ENCODE measurements at places on chromosomes 2 and 18.

GRCh38 chr18:47163241-47163640 is 12.9 kb downstream of the IER3IP1 start:
- DNase-seq = no peak

GRCh38 chr2:149160195-149160594 is 121.7 kb downstream of the LYPD6B start:
- no peak for DNase-seq

- DNase-seq = no peak
These were observed 256.8 kb downstream of the NEDD4L start for GRCh38 chr18:58300867-58301266.

DNA sequence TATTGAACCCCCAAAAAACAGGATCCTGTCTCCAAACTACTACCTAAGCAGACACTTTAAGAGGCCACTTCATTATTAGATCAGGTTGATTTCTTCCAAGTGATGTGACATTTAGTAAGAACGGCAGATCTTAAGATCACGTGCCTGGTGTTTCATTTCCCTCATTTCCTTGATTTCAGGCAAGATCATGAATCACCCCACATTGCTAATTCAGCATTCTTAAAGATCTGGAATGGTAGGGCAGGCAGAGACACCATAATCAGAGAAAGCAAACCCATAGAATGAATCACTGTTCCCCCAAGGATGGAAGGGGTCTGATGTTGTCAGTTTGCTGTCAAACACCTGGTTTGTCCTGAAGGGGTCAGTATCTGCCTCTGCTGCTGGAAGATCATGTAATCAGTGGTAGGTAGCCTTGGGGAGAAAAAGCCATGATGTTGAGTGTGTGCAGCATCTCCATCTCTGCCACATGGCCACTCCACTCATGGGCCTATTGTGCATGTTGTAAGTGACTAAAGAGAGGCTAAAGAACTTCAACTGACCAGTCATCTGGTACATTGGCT is 133.9 kb downstream of the ARHGAP15 start:
- DNase-seq = no peak

DNA sequence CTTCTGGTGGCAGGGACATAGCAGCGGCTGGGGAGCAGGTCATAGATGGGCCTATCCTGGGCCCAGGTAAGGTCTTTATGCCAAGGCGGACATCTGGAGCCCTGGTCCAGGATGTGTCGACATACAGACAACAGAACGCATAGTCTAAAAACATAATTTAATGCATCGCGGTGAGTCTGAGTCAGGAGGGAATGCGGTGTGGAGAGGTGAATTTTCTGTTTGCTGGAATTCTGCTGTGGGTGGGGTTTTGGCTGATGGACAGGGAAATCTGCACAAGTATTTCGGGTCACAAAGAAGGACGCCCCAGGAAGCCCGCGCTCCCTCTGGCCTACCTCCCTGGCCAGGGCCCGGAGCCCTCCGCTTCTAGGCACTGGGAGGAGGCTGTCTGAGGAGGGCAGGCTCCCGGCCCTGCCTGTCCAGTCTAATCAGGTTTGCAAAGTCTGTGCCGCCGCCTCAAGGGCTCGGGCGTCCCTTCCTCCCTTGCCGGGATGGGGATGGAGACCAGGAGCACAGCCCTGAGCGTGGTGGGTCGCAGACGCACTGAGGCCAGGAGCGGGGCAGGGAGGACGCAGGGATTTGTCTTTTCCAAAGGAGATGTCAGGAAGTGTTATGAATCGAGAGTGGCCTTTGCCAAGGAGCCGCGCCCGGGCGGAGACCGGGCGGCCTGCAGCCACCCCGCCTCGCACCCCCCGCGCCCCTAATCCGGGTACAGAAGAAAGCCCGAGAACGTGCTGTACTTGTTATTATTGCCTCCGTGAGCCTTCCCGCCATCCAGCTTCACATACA is 2.3 kb downstream of the C1QL2 start:
- no peak for DNase-seq

DNA sequence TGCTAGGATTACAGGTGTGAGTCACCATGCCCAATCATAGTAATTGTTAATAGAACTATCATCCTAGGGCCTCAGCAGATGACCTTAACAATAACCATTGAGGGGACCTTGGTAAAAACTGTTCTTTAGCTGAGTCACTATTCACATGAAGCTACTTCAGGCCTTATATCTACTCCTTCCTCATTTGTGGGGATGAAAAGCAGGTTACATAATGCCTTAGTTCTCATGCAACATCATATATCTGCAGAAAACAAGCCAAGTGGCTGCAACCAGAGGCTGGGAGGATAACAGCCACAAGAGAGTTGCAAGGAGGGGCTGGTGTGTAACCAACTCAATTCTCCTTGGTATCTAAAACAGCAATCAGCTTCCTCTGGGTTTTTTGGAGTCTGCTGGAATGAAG is 445.4 kb downstream of the NBAS start:
- DNase-seq = no peak

DNA sequence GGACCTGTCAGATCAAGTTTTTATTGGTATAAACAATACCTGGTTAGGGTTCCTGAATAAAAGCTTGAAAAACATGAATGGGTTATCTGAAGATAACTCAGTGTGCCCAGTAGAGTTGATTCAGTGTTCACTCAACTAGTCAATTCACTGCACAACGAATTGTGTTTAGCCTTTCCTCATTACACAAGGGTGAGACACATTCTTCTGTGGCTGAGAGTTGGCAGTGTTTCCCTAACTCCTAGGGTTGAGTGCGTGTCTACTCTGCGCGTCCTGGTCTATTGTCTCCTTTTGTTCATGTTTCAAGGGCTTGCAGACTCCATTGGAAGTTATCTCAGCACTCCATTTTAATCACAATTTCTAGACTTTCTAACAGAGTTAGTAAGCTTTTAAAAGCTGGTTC is 32.8 kb upstream of the TMEM178A start:
- no peak for DNase-seq

All from stimulated activated CD8-positive, alpha-beta memory T cell treated with anti-CD3 and anti-CD28 coated beads, Interleukin-7, amount 100 ng/mL, for 1 hour (primary cell).